ENCODE measurements at places on chromosomes 4 and X.

- no peak for DNase-seq
These were observed 6.9 kb downstream of the ZDHHC9 start for GRCh38 chrX:129836827-129837226.

- DNase-seq, result no peak
These were observed 67.2 kb downstream of the ANTXR2 start for GRCh38 chr4:80005863-80006262.

GRCh38 chrX:39753293-39753996, 344.3 kb downstream of the BCOR start:
- DNase-seq, result no peak

- no peak for DNase-seq
These were observed 118.5 kb downstream of the WDFY3 start for GRCh38 chr4:84847978-84848377.

- no peak for DNase-seq
These were observed 49.4 kb upstream of the CHRNA9 start for GRCh38 chr4:40285692-40286091.

DNA sequence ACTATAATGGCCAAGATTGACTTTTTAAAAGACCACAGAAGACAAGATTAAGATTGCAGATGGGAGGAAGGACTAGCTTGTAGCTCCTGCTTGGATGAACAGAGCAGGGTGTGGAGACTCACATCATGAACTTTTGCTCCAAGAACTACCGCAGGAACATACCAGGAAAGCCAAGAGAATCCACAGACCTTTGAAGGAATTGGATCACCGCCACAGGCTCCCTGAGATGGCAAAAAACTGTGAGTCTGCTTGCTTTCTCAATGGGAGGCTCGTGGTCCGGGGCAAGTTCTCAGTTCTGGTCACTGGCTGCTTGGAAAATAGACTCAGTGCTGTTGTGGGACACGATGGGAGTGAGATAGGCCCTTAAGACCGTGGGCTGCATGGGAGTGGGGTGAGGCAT, 276.6 kb downstream of the CCSER1 start:
- no peak for DNase-seq

DNA sequence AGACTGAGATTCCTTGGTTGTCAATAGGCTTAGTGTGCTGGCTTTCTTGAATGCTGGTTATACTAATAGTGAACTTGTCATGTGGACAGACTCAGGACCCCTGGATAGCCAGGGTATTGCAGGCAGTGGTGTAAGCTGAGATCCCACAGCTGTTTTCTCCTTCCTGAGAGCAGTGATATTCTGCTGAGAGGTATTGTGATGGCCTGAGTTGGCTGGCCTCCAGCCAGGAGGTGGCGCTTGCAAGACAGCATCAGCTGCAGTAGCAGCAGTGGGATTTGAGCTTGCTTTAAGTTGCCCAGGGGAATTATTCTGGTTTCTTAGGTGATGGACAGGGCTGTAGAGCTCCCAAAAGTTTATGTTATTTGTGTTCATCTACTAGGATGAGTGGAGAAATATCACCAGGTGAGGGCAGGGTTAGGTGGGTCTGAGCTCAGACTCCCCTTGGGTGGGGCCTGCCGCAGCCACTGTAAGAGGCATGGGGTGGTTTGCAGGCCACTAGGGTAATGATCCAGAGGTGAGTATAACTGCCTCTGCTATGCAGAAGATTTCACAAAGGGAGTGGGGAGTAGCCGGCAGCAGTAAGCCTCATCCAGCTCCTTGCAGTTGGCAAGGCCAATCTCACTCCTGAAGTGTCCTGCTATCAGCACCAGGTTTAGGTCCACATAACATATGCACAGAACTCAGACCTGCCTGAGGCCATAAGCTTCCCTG, 66.2 kb downstream of the IL15 start:
- DNase-seq, result no peak

DNA sequence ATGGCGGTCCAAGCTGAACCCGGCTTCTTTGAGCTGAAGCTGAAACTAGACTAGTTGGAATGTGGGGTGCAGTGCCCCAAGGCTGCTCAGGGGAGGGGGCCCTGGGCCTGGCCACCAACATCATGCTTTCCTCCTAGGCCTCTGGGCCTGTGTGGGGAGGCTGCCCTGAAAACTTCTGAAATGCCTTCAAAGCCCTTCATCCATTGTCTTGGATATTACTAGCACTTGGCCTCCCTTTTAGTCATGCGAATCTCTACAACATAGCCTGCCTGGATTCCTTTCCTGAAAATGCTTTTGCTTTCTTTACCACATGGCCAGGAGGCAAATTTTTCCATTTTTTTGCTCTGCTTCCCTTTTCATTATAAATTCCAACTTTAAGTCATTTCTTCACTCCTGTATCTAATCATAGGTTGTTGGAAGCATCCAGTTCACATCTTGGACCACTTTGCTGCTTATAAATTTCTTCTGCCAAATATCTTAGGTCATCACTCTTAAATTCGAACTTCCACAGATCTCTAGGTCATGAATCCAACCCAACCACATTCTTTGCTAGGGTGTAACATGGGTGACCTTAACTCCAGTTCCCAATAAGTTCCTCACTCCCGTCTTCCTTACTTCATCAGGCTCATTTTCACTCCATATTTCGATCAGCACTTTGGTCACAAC, 103.4 kb downstream of the DDIT4L start:
- DNase-seq, result no peak

GRCh38 chr4:5750052-5750945, 39.3 kb downstream of the EVC start:
- DNase-seq, result no peak

DNA sequence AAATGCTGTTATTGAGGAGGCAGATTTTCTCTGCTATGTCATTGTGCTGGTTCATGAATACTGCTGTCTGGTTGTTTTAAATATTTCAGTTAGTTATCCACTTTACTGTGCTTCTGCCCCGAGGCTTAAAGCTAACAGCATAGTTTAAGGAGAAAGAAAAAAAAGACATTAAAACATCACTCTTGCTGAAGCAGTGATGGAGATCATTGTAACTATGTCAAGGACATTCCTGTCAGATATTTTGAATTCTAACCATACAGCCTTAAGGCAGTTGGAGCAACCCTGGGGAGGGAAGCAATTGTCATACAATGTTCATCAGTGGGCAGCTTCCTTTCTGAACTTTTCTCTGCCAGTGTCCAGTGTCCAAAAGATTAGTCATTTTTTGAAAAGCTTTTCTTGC, 199.0 kb upstream of the DDX53 start:
- DNase-seq, result no peak

DNA sequence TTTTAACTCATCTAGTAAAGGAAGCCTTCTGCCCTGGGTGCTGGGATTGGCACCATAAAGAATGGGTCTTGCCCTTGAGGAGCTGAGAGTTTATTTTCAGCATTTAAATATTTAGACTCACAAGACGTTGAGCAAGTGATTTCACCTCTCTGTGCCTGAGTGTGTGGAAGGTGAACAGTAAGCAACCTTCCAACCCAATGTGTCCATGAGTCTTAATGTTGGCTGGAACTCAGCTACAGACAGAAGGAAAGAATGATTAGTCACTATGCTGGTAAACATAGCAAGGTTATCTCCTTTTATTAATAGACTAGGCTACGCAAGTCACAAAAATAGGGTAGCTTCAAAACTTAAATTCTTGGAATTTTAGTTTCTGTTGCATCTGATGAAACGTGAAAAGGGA, 277.4 kb upstream of the GATB start:
- no peak for DNase-seq

GRCh38 chr4:48267574-48267973, 2.1 kb downstream of the TEC start:
- no peak for DNase-seq

DNA sequence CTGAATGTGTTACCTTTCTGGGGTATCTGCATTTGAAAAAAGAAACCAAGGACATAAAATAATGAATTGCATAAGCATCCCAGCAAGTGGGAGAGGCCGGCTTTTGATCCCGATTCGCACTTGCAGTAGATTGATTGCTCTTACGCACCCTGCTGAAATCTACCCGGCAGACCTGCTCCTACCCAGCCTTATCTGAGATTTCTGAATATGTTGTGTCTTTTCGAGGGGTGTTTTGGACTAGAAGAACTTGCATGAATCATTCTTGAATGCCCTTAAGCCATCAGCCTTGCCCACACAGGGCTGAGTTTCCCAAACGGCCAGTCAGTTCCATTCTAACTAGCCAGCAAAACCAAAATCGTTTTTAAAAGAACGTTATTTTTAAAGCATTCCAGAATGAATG, 174.4 kb upstream of the BCOR start:
- DNase-seq, result no peak

- no peak for DNase-seq
These were observed 182.7 kb upstream of the PCDH7 start for GRCh38 chr4:30537456-30537855.

Measured in stimulated activated CD4-positive, alpha-beta T cell treated with anti-CD3 and anti-CD28 coated beads, TNF-alpha, amount 100 ng/mL, for 1 hour (primary cell).